ENCODE measurements at places on chromosomes 6 and 20. TPM values are rescaled to one million over a fixed set of nuclear protein-coding genes. Genes with fewer than 3 reads are reported as not detected.

Gene MYB
- 0.13 TPM for total RNA-seq

Gene TMC2
- total RNA-seq: not detected

Gene TLDC2
- not detected for total RNA-seq

Gene DEFB123
- not detected for total RNA-seq

Gene CGA
- not detected for total RNA-seq

Gene ZNF391
- 0.71 TPM for total RNA-seq

Gene CTAGE9
- total RNA-seq: not detected

Gene SYCP2L
- not detected for total RNA-seq

Gene NR2E1
- not detected for total RNA-seq

Gene OR2B3
- not detected for total RNA-seq

Gene SYNDIG1
- total RNA-seq: not detected

Gene ISM1
- under 0.01 TPM for total RNA-seq

Data from pulmonary artery endothelial cell (primary cell).